GM12864 (cell line): ENCODE measurements at places on chromosomes 4 and X.

DNA sequence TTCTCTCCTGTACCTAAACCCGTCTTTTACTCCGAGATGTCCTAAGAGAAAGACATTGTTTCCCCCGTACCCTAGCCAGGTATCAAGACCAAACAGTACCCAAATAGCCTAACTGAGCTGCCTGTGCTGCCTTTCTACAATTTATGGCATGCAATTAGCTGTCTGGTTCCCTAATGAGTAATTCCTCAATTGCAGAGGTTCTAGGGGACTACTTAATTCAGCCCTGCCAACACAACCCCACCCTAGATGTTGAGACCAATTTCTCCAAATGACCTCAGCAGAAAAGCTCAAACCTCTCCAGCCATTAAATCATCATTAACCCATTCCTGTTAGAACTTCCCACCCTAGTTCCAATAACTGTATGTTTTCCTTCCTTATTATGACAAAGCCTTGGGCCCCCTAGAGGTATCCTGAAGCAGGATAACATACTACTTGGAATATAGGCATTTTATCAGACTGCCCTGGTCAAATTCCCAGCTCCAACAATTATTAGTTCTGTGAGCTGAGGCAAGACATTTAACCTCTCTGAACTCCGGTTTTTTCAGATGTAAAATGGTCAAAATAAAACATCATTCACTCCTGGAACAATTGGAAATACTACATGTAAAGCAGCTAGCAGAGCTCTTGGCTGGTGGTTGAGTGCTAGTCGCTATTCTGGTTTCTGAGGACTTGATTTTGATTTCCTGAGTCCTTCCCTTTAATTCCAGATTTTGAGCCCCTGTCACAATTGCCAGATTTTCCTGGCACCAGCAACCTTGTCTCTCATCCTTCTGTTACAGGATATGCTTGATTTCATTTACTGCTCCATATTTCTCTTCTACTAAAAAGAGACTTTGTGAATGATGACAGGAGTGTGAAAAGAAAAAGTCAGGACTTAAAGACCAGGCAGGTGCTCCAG is 244.6 kb upstream of the TENM3 start:
- DNase-seq: no peak

GRCh38 chr4:87339440-87339839 is 16.8 kb upstream of the HSD17B13 start:
- DNase-seq: no peak

DNA sequence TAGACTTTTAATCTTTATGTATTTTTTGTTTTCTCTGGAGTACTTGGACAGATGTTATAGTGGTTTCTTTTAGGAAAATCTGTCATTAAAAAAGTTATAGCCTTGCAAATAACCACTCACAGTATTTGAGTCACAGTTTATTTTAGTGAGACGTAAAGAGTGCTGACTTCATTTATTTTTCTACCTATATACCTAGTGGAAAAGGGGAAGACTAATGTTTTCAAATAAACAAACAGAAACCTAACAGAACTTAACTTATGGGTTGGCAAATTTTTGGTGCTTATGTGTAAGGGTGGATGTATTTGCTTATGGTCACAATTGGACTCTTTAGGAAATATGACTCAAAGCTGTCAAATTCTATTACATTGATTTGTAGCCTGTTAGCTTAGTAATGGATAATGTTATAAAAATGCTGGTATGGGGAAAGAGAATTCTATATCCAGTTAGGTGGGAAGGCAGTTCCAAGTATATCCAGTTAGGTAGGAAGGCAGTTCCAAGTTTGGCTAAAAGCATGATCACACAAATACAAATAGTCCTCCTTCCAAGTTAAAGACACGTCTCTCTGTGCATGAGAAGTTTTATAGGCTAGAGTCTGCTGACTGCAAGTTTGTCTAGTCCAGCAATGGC is 61.9 kb downstream of the SLC9A6 start:
- DNase-seq: no peak

DNA sequence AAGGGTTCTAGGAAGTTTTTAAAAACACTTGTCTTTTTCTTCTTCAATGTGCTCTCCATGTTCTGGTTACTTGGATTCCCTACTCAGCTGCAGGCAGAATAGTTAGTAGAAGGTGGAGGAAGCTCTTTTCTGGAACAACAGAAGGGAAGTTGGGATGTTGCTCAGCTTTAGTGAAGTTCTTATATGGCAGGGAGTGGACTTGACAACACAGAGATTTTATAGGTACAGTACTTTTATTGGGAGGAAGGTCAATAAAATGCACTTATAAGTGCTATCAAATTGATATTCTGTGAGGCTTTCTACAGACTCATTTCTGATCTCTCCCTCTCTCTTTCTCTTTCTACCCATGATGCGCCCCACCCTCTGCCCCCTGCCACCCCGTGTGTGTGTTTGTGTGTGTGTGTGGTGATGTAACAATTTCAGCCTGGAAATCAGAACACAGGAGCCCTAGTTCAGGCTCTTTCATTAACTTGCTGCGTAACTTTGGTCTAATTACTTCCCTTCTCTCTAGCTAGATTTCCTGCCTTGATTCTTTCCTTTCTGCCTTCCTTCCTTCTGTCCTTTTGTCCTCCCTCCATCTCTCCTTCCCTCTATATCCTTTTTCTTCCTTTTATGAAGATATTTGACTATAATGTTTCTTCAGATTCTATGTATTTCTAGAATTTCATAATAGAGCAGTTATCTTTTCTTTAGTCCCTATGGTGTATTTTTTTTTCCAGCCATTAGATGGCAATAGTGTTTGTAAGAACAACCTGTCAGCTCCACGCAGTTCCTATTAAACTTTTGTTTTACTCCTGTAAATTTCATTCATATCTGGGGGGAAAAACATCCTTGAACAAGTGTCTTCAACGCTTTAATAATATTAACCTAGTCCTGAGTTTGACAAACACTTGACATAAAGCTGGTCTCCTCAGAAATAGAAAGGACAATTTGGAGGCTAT is 37.1 kb downstream of the HEPH start:
- DNase-seq: no peak

GRCh38 chrX:45083314-45083713 is 117.4 kb downstream of the DIPK2B start:
- DNase-seq: no peak

GRCh38 chr4:183814461-183814860 is 90.6 kb upstream of the STOX2 start:
- no peak for DNase-seq

DNA sequence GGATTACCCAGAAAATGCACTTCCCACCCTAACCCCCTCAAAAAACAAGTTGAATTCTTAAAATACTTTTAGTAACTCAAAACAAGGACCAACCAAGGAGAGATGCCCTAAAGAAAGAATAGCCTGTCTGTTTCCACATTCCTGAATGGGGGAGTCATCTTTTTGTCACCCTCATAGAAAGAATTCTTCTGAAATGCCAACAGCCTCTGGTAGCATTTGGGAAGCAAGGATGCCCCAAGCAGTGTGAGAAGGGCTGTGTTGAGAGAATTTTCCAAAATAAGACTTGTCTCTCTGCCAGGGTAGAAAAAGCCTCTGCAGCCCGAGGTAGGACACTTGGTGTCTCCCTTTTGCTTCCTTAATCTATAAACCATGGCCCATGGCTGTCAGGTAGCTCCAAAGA is 173.1 kb upstream of the VCX3A start:
- DNase-seq: no peak

- no peak for DNase-seq
These were observed 103.3 kb upstream of the TSPAN7 start for GRCh38 chrX:38458071-38458470.

GRCh38 chrX:121639781-121640180 is 592.4 kb downstream of the GLUD2 start:
- DNase-seq: no peak

- no peak for DNase-seq
These were observed 35.0 kb upstream of the HMX1 start for GRCh38 chr4:8906668-8906970.

DNA sequence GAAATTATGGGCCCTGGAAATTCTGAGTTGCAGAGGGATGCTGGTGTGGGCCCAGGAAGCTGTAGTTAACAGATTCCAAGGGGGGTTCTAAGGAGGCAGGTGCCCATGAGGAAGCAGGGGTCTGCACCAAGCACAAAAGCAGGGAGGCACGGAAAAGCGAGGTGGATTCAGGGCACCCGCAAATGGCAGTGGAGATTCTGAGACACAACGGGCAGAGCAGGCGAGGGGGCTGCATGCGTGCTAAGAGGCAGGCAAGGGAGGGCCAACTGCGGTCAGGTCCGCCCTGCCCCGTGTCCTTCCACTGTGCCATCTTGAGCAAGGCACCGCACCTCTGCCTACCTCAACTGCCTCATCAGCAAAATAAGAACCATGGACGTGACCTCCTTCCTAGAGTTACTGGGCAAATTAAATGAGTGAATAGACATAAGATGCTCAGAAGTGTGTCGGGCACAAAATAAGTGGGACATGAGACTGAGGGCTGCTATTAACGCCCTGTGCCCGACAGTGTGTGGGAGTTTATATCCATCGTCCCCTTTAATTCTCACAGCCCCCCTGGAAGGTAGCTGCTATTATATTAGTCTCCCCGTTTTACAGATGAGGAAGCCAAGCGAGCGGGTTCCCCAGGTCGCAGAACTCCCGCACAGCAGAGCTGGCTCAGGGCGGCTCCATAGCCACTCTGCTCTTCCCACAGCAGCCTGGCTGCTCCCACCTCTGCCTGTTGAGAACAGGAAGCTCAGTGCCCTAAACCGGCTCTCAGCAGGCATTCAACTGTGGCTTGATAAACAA is 67.6 kb downstream of the PPP2R2C start:
- DNase-seq: no peak

DNA sequence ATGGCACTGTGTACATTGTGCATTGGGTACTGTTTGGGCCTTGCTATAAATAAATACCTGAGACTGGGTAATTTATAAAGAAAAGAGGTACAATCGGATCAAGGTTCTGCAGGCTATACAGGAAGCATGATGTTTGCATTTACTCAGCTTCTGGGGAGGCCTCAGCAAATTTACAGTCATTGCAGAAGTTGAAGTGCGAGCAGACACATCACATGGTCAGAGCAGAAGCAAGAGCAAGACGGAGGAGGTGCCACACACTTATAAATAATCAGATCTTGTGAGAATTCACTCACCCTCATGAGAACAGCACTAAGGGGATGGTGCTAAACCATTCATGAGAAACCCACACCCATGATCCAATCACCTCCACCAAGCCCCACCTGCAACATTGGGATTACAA is 505.0 kb downstream of the ARAP2 start:
- no peak for DNase-seq

DNA sequence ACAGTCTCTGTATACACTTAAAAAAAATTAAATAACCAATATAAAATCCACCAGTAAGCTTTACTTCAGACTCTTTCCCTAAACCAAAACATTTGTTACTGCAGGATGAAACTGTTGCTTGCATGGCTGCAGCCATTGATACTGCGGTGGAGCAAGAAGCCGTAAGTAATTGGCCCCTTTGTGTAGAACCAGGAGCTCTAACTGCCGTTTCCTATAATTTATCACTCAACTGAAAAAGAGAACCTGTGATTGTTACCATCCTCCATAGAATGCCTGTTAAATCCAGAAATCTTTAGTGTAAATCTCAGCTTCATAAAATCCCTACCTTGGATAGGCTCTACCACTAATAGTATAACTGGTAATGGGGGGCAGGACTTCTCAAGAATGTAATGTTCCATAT is 62.6 kb downstream of the KIF4A start:
- no peak for DNase-seq

GRCh38 chrX:111831343-111831742 is 44.6 kb upstream of the TRPC5OS start:
- no peak for DNase-seq

- DNase-seq: no peak
These were observed 21.7 kb upstream of the PAQR3 start for GRCh38 chr4:78960926-78961325.

GRCh38 chr4:38904682-38905081 is 37.1 kb downstream of the FAM114A1 start:
- DNase-seq: no peak

DNA sequence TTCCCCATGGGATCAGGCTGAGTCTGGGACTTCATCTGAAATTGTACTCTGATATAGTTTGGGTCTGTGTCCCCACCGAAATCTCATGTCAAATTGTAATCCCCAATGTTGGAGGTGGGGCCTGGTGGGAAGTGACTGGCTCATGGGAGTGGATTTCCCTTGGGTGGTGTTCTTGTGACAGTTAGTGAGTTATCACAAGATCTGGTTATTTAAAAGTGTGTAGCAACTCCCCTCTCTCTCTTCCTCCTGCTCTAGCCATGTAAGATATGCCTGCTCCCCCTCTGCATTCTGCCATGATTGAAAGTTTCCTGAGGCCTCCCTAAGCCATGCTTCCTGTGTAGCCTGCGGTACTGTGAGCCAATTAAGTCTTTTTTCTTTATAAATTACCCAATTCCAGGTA is 61.0 kb downstream of the RASGEF1B start:
- DNase-seq: no peak

DNA sequence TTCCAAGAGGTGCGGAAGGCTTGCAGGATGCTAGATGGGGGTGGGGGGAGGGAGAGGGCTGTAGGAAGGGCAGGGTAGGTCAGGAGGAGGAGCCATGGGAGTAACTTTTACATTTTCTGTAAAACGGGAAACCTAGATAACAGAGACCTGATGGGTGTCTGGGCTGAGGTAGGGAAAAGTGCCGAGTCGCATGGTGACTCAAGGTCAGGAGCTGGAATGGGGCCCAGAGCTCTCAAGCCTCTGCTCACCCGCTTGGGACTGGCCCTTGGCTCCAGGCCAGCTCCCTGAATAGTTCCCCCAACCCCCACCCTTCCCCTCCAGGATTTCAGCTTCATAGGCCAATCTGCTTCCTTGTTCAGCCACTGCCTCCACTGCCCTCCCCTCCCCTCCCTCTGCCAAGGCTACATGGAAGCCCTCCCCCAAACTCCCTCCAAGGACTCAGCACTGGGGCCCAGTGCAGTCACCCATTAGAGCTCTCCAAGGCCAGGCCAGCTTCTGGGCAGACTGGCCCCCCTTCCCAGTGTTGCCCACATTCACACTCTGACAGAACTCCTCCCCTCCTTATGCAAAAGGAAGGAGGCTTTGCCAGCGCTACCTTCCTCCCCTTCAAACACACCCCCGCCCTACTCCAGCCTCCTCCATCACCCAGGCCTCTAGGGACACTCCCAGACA is 43.6 kb downstream of the TSC22D3 start:
- DNase-seq: no peak

GRCh38 chr4:24988776-24989175 is 42.0 kb downstream of the LGI2 start:
- DNase-seq: no peak

DNA sequence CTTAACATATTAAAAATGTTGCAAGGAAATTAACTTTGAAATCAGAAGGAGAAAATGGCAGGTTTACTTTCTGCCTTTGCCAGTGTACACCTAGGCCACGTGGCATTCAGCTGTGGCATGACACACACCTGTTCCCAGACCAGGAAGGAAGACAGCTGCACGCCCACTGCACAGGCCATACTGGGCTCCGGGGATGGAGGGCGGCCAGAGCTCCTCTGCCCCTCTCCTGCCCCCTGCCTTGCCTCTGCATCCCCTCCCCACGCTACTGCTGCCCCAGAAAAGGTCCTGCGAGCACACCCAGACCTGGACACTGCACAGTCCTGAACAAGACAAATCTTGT is 68.4 kb downstream of the GATB start:
- no peak for DNase-seq

GRCh38 chr4:124177647-124178425 is 534.7 kb downstream of the ANKRD50 start:
- DNase-seq: no peak
